ENCODE measurements at places on chromosomes 16 and 17.

GRCh38 chr17:49787884-49788477 lies 500 bp upstream of the KAT7 start:
- peak; percentile 25 for DNase-seq

DNA sequence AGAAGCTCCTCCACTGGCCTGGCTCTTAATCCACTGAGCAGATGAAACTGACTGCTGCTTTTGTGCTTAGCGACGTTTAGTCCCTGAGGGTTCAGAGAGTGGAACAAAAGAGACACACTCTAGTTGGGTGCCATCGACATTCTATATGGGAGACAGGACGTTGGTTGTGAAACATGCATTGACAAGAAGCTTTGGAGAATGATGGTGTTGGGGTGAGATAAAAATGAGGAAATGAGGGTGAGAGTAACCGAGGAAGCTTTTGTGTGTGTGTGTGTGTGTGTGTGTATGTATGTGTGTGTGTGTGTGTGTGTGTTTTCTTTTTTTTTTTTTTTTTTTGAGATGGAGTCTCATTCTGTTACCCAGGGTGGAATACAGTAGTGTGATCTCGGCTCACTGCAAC lies 89.5 kb downstream of the ABCC1 start:
- DNase-seq = no peak

GRCh38 chr16:82583422-82583821 lies 43.3 kb upstream of the CDH13 start:
- no peak for DNase-seq

DNA sequence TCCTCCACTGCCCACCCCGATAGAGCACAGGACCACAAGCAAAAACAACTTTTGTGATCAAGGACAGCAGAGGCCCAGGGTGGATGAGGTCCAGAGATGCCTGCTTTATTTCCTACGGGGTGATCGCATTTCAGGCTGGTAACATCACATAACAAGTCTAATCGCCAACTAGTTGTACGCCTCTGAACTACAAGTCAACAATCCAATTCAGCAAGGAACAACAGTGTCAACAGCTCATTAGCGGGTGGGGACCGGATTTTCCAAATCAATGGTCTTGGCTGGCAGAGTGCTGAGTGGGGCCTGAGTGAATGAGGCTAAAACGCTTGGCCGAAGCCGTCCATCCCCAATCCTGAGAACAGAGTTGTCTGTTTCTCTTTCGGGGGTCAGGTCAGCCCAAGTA lies 17.1 kb downstream of the MRM3 start:
- DNase-seq = no peak

GRCh38 chr17:61468263-61468907 lies 16.2 kb downstream of the TBX4 start:
- no peak for DNase-seq

DNA sequence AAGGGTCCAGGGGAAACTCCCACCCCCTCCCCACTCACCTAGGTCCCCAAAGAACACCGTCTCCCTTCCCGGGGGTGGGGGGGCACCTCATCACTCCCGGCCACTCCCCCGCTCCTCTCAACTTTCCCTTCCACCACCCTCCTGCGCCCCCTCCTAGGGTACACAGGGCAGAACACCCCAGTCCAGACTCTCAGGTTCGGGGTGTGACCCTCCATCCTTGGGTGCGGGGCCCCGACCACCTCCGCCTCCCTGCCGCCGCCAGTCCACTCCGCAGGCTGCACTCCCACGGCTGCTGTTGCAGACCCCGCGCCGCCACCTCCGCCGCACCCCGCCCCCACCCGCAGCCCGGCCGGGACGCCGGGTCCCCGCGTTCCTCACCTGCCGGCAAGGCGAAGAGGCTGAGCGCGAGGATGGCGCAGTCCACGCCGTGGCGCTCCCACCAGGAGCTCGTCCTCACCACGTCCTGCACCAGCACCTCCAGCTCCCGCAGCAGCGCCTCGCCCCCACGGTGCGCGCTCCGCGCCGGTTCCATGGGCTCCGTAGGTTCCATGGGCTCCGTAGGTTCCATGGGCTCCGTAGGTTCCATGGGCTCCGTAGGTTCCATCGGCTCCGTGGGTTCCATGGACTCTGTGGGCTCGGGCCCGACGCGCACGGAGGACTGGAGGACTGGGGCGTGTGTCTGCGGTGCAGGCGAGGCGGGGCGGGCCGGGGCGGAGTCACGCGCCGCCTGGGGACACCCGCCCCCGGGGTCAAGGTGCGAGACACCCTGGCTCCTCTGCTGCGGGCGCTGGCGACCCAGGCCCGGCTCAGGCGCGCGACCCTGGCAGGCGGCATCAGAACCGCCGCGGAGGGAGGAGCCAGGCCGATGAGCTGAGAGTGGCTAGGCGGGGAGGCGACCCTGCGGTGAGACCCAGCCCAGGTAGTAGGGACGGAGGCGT lies at the start of gene FADS6:
Gene FADS6 (minus strand): TSS at position 660 of the 938 bp plus-strand sequence. CDS start 38 bp downstream, at position 622.
- no peak for DNase-seq

DNA sequence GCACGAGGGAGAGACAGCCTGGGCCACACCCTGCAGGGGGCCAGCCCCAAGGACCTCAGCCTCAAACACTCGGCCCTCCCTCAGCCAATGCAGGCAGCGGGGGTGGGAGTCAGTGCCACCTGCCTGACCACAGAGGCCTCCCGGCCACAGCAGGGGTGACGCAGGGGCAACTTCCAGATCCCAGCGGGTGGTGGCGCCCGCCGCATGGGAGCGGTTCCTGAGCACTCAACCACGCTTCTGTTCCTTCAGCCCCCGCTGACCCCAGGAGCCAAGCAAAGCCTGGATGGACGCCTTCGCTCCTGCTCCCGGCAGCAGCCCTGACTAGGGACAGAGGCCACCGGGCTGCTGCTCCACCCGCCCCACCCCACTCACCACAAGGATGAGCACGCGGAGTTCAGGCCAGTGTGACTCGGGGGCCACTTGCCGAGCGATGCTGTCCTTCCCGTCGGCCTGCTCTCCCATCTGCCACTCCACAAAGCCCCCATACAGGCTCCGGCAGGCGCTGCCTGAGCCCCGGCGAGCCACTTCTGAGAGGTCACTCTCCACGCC lies 5.0 kb upstream of the CYBA start:
- no peak for DNase-seq

DNA sequence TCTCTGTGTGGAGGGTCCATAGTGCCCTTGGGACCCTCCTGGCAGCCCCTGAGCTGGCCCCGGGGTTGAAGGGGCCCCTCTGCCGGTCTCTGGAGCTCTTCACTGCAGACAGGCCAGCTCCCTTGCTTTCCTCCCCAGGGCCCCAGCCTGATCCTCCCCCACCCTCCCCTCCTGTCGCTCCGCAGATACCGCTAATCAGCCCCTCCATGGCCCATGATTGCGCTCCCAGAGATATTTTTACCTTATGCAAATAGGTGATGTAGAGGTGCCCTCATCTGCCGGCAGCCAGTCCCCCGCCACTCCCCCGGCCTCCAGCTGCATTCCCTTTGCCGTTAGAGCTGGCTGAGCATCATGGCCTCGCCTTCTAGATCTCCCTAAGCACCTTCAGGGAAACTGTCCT lies 9.2 kb downstream of the MMP15 start:
- no peak for DNase-seq

- no peak for DNase-seq
Measured at GRCh38 chr17:77419547-77420094, 278.9 kb downstream of the SEC14L1 start.

GRCh38 chr17:50380369-50381259 lies 7.6 kb downstream of the EME1 start:
- DNase-seq = no peak

DNA sequence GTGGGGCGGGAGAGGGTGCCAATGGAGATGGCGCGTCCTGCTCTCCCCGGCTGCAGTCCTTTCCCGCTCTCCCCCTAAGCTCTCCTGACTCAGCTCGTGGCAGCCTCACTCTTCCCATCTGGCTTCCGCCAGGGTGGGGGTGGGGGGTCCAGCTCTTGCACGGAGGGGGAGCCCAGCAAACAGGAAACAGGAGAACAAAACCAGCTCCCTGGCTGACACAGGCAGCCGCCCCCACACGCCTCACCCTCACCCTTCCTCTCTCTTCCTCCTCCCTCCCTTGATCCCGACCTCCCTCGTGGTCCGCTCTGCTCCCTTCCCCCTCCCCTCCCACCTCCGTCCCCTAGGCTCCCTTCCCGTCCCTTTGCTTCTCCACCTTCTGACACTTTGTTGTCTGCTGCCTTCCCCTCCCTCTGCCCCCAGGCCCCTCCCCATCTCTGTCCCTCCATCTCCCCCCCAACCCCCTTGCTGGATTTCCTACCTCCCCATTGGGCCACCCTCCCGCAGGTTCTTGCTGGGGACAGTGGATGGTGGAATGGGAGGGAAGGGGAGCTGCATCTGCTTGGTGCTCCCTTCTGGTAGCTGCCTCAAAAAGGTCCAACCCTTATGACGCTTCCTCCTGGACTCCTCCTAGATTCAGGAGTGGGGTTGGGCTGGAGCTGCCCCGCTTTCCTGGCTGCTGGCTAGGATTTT lies 23.7 kb downstream of the ARHGAP23 start:
- no peak for DNase-seq

DNA sequence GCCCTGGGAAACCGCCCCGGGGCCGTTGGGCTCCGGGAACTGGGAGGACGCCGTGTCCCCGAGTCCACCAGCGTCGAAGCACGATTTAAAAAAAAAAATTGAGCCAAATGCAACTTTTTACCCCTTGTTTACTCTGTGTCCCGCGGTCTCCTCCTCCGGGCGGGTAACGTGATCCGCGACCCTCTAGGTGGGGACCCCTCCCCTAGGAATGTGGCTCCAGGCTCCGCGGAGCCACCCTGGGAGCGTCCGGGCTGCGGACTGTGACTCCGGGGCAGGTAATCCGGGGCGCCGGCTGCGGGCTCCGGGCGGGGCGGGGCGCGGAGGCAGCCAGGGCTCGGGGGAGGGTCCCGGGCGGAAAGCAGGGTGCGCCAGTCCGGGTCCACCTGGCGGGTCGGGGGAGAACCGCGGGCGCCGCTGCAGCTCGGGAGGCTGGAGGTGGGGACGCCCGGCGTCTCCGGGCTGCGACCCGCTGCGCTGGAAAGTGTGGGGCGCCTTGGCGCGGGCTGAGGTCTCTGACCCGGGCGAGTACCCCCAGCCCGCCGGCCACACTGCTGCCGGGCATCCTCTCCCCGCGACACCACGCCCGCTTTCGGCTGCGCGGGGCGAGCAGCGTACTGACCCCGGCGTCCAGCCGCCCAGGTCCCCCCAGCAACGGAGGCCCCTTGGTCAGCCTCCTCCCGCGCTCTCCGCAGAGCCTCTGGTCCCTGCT lies 852 bp upstream of the HELZ start:
- peak; percentile 51 for DNase-seq

DNA sequence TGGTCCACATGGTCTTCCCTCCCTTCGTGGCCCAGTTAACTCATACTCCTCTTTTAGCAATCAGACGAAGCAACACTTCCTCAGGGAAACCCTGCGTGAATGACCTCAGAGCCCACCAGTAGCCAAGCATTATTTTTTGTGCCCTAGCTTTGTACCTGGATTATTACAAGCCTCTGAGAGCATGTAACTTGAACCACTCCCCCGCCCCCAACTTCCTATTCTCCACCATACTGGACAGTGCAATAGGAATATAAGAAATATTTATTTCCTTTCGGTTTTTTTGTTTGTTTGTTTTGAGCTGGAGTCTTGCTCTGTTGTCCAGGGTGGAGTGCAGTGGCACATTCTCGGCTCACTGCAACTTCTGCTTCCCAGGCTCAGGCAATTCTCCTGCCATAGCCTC lies 2.9 kb downstream of the CPPED1 start:
- DNase-seq = no peak

DNA sequence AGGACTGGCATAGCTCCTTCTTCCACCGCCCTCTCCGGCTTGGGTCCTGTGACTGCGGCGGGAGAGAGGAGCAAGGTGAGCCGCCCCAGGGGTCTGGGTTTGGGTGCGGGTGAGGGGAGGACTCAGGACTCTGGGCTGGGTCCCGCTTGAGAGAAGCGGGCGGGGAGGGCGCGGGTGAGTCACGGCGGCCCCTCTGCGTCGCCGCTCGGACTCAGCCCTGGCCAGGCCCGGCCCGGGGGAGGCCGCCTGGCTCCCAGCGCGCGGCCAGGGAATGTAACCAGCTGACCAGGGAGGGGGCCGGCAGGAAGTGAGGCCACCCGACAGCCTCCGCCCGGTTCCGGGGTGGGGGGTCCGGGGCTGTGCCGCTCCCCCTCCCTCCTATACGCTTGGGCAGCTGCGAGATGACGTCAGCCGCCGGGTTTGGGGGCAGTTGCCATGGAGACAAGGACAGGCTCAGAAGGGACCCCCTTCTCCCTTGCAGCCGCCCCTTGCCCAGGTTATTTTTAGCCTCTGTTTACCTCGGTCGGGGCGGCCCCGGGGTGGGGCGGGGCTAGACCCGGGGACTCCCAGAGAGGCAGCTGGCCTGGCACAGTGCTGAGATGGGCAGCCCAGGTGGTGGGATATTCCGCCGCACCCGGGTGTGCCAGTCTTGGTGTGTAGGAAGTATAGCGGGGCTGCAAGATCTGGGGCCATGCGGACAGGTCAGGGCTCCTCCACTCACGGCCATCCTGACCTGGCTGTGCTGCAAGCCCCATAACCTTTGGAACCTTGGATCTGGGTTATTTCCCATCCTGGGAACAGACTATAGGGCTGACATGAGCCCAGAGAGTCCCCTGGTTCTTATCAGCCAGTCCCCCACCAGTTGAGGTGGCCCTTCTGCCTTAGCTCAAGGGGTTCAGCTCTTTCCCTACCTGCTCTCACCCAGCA lies 1.6 kb downstream of the RIPOR1 start:
- no peak for DNase-seq

GRCh38 chr16:81035975-81036750 lies 521 bp downstream of the ATMIN start:
- peak; percentile 61 for DNase-seq

- DNase-seq = no peak
Measured at GRCh38 chr17:70848785-70849184, 679.5 kb downstream of the KCNJ2 start.

GRCh38 chr17:27544350-27545131 lies 86.4 kb upstream of the LGALS9 start:
- DNase-seq = peak; percentile 81

DNA sequence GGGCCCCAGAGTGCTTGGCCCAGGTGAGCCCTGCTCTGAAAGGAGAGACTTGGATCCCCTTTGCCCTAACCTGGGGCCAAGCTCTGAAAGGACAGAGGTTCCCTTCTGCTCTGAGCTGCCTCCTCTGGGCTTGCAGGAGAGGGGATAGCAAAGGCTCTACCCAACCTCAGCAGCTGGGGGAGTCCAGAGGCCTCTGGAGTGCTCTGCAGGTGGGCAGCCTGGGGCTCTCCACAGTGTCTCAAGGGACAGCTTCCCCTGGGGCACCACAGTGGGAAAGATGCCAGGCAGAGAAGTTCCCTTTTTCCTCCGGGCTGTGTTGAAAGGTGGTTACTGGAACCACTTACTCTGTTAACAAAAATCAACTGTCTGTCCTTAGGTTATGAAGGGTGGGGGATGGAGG lies 48.2 kb upstream of the MGAT5B start:
- no peak for DNase-seq

- no peak for DNase-seq
Measured at GRCh38 chr17:21269394-21269793, 15.1 kb upstream of the MAP2K3 start.

- DNase-seq = no peak
Measured at GRCh38 chr16:85573696-85574641, 39.2 kb upstream of the GSE1 start.

- no peak for DNase-seq
Measured at GRCh38 chr16:48901712-48902374, 291.9 kb upstream of the N4BP1 start.

- no peak for DNase-seq
Measured at GRCh38 chr16:4032768-4033167, 83.5 kb downstream of the ADCY9 start.

GRCh38 chr17:34363183-34363661 lies at the start of gene CCL1:
Gene CCL1 (minus strand): TSS chr17:34363233. CDS start chr17:34363161, 72 bp downstream.
- DNase-seq = no peak
